ENCODE measurements at places on chromosomes 1 and 21.

GRCh38 chr1:160645386-160646130, 1.3 kb downstream of the SLAMF1 start:
- no peak for DNase-seq

DNA sequence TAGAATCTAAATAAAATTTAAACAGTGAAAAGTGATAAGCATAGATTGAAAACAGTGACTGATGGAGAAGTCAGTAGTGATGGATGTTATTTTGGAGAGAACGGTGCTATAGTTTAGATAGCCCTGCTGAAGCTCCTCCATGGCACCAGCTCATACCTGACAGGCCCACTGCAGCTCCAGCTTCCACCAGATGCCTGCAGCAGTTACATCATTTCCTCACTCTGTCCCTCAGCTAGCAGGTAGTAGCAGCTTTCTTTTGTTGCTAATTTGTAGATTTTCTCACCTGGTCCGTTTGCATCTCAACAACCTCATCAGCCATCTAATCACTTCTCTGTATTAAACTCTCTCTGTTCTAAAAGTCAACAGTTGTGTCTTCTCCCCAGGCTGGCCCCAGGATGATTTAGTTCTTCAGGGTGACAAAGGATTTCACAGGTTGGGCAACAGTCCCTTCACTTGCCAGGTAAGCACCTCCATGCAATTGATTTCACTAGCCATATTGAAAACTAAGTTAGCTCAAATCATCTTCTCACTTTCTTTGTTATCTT, 128.3 kb downstream of the LMX1A start:
- no peak for DNase-seq

- no peak for DNase-seq
These were observed 1.3 kb upstream of the GNB1 start for GRCh38 chr1:1892079-1892762.

DNA sequence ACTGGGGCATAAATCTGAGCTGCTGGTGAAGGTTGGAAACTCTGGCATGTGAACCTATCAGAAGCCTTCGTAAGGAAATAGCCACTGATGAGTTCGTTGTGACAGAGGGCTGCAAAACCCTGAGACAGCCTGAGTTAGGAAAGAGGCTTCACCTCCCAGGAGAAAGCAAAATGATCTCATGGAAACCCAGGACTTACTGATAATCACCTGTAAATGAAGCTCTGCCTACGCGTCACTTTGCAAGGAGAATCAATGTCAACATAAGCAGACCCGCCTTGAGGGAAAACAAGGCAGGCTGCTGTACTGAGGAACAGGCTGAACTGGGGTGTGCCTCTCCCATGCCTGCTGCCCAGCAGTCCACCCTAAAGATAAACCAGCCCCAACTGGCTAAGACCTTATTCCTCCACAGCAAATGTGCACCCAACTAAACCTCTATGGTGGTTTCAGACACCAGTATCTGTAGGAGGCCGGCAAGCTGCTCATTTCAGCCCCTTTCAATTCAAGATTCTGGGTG, 46.8 kb upstream of the SLC44A3 start:
- no peak for DNase-seq

GRCh38 chr1:30773722-30774358, 16.3 kb upstream of the LAPTM5 start:
- no peak for DNase-seq

DNA sequence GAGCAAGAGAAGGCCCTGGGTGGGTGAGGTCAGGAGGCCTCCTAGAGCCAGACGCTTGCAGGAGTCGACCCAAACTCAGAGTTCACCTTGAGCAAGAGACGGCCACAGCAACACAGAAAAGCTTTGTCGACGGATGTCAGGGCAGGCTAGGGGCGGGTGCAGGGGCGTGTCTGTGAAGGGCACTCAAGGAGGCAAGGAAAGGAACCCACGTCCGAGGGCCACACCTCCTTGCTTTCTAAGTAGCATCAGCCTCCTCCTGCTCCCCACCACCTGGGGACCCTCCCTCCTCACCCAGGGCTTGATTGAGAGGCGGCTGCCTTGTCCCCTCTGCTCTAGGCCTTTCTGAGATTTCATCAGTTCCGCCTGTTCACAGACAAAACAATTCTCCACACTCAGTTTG, 92.1 kb downstream of the OMA1 start:
- no peak for DNase-seq

DNA sequence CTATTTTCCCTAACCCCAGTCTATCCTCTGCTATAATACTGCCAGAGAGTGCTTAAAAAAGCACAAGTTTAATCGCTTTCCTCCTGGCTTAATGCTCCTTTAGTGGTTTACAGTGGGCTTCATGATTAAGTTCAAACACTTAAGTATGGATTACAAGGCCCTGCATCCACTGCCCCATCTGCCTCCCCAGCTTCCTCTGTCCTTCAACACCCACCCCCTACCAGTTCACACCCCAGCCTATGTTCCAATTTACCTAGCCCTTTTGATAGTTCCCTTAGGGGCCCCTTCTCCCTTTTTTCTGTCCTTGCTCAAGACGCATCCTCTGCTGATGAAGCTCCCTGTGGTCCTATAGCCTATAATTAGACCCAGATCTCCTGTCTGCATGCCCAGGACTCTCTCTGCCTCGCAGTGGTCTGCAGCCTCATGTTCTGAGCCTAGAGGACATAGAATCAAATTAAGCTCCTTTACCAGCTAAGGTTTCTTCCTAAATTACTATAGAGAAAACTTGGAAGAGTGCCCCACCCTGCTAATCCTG, 212.5 kb downstream of the FGGY start:
- no peak for DNase-seq

GRCh38 chr1:78047631-78048030, 1.9 kb downstream of the GIPC2 start:
- DNase-seq: no peak

DNA sequence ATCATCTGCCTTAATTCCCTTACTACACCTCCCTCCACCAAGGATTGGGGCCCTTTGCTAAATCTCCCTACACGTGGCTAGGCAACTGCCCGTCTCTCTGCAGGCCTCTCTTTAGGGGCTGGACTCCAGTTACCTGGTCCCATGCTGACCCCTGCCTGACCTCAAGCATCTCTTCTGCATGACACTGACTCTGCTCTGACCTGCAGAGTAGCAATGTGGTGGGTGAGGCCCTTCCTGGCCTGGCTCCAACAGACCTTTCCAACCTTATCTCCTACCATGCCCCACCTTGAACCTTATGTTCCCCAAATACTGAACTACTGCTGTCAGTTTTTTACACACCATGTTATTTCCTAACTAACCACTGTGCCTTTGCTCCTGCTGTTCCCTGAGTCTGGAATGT, 45.9 kb upstream of the EPS15 start:
- no peak for DNase-seq

DNA sequence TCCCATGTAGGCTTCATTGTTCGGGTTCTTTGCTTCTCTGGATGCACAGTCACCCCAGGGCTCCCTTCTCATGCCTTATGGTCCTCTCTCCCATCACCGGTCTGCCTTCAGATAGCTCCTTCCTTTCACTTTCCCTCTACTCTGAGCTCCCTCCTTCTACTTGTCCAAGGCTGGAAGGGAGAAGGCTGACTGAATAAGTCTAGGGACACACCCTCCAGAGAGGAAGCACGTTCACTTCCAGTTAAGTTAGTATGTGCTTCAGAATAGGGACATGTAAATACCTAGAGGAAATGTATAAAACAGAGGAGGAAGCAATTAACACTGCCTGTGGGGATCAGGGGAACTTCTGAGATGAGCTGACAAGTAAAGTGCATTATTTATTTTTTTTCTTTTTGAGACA, 23.5 kb downstream of the CXADR start:
- DNase-seq: no peak

GRCh38 chr1:155694167-155694566, 5.3 kb downstream of the DAP3 start:
- DNase-seq: no peak

- no peak for DNase-seq
These were observed 222.0 kb downstream of the TOMM20 start for GRCh38 chr1:234906654-234907053.

DNA sequence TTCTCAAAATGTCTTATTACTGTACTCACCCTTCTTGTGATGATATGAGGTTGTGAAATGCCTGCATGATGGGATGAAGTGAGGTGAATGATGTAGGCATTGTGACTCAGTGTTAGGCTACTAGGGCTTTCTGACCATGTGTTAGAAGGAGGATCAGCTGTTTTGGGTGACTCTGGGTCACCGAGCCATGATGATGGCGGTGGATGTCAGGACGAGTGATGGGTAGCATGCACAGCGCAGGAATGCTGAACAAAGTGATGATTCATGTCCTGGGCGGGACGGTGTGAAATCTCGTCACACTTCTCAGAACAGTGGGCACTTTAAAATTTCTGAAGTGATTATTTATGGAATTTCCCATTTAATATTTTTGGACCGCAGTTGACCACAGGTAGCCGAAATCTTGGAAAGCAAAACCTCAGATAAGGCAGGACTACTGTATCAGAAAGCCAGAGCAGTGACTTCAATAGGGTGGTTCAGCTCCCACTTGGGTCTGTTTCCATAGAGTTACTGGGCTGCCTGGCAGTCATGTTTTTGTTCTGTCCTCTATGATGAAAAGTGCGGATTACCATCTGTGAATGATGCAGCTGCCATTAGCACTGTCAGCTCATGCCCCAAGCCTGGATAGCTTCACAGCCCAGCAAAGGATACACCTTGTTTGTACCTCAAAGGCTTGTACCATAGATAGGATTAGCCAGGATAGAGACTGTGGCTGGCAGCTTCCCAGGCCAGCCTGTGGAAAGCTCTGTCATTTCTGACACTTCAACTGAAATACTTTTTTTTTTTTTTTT, 26.6 kb downstream of the IL6R start:
- DNase-seq: no peak

DNA sequence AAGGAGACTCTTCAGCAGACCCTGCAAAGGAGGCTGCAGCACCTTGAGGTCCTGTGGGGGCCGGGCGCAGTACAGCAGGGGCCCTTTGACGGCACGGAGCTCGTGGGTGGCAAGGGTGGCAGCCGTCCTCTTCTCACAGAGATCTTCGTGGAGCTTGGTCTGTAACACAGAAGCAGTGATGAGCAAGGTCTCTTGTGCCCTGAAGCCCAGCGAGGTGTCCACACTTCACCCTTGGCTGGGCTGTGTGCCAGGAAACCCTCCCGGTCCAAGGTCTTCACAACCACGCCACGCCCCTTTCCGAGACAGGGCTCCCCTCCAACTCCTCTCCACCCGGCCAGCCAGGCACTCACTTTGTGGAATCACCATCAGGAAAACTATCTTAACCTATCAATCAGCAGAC, 11.3 kb downstream of the LRRC47 start:
- no peak for DNase-seq

GRCh38 chr1:236471096-236471495, 52.7 kb upstream of the LGALS8 start:
- no peak for DNase-seq

GRCh38 chr1:23867542-23867894, 572 bp downstream of the FUCA1 start:
- DNase-seq: no peak

GRCh38 chr1:145845144-145845513, 301 bp upstream of the NUDT17 start:
- DNase-seq: no peak

DNA sequence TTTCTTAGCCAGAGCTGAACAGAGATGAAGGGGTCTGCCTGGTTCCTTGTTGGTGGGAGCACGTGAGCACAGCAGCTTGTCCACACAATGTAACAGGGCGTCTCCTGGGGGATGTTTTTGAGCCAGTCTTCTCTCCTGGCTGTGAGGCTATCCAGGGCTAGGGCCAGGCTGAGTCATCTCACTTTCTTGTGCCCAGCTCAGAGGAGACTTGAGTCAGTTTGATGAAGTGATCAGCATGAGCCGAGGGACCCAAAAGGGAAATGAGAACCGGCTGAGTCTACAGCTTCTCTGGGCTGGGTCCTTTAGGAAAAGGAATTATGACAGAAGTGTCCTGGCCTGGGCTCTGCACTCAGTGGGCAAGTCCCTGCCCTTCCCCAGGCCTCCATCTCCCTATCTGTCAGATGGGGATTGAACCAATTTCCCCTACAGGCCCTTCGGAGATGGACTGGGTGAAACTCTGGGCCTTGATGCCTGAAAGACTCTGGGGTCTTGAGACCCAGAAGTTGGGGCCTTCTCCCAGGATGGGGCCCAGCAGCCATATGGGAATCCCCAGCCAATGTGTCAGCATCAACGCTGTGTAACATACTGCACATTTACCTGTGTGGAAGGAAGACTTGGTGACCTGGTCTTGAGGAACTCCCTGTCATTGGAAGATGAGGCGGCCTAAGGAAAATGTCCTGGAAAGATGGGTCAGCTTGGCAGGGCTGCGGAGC, 36.6 kb downstream of the DMRTB1 start:
- DNase-seq: no peak

DNA sequence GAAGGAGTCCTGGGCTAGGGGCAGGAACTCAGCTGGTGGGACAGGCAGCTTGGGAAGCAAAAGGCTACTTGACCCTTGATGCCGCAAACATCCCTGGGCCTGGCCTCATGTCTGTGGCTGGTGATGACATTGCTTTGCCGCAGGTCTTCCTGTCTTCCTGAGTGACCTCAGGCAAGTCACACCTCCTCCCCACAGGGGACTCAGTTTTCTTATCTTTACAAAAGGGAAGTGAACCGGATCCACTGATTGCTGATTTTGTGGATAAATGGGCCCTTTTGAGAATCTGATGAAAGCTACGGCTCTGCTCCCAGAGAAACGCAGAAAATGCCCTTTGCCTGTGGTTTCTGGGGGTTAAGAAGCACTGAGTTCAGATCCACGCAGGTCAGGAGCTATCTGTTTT, 20.7 kb downstream of the PLOD1 start:
- DNase-seq: no peak

DNA sequence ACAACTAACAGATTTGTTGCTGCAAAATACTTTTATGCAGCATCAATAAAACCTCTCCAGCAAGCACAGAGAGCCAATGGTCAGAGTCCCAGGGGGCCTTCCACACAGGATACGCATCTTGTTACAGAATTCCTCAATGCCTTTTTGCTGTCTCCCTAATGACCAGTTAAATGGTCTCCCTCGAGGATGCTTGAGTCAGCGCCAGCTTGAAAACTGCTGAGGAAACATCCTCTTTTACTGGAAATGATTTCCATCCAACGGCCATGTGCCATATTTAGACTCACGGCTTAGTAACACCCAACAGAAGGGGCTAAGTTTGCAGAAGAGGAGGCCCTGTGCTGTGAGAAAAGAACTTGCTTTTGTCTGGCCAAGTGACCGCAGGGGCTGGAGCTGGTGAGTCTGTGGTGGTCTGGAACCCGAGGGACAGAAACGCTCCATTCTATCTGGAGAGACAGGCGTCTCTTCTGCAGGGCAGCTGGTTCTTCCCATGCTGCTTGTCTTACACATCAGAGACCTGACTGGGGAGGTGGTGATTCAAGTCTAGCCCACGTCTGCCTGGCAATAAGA, 496.4 kb downstream of the SETD4 start:
- no peak for DNase-seq
